ENCODE measurements at places on chromosomes 1 and 21.

GRCh38 chr1:236893626-236894545, 98.8 kb downstream of the MTR start:
- H3K4me1 ChIP-seq = no peaks in the 10 kb centered on the region
- H3K27me3 ChIP-seq = no peaks in the 10 kb centered on the region
- H3K4me3 ChIP-seq = no peak overlapping the region

GRCh38 chr1:209767706-209768105, 11.9 kb downstream of the TRAF3IP3 start:
- H3K4me1 ChIP-seq = peaks cover 26% of the 10 kb centered on the region
- no peaks in the 10 kb centered on the region for H3K27me3 ChIP-seq
- peaks cover 30% of the 10 kb centered on the region for H3K36me3 ChIP-seq
- H3K4me3 ChIP-seq = no peak overlapping the region
- DNase-seq = no peak
- no peak overlapping the region for H3K27ac ChIP-seq

DNA sequence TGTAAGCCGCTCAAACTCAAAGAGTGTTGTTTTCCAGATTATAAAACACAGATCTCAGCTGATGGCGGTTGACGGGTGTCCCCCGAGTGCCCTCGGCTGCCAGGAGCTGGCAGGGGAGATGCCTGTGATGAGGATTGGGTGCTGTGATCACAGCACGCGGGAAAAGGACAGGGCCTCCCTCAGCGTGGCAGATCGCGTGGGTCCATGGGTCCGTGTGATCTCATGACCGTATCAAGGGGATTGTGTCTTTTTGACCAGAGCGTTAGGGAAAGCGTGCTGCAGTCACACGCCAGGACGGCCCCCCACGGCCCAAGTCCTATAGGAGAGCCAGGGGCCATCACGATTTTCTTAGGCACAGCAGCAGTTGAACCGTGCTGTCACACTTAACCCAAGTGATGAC, 51.9 kb downstream of the PDE9A start:
- no peak for DNase-seq
- H3K4me3 ChIP-seq = no peak overlapping the region
- H3K27ac ChIP-seq = no peak overlapping the region
- H3K4me1 ChIP-seq = no peaks in the 10 kb centered on the region

GRCh38 chr1:145961425-145962156, 2.8 kb downstream of the ANKRD34A start:
- peaks cover 57% of the 10 kb centered on the region for H3K4me1 ChIP-seq
- H3K27ac ChIP-seq = peak overlapping the region; percentile 70
- no peaks in the 10 kb centered on the region for H3K36me3 ChIP-seq
- H3K27me3 ChIP-seq = no peaks in the 10 kb centered on the region

DNA sequence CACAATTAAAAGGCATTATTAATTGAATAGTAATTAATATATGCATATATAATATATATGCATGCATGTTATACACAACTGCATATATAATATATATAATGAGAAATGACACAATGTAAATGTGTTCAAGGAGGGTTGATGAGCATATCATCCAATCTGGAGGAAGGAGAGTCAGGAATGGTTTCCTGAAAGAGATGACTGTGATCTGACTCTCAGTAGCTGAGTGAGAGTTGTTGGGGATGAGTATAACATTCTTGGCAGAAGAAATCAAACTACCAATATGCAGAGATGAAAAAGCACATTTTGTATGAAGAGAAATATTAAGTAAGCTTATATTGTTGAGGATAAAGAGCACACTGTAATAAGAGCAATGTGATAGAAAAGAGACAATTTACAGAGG, 37.3 kb downstream of the F13B start:
- H3K27ac ChIP-seq = no peak overlapping the region
- H3K4me1 ChIP-seq = no peaks in the 10 kb centered on the region
- H3K27me3 ChIP-seq = no peaks in the 10 kb centered on the region
- H3K36me3 ChIP-seq = no peaks in the 10 kb centered on the region

GRCh38 chr1:90505806-90506205, 211.3 kb downstream of the BARHL2 start:
- H3K4me3 ChIP-seq = no peak overlapping the region
- no peaks in the 10 kb centered on the region for H3K4me1 ChIP-seq
- H3K27ac ChIP-seq = no peak overlapping the region
- DNase-seq = no peak

GRCh38 chr1:161994175-161994668, 29.4 kb downstream of the OLFML2B start:
- H3K27me3 ChIP-seq = peaks cover 14% of the 10 kb centered on the region
- no peak for DNase-seq
- no peaks in the 10 kb centered on the region for H3K36me3 ChIP-seq

- H3K27ac ChIP-seq = no peak overlapping the region
- H3K36me3 ChIP-seq = no peaks in the 10 kb centered on the region
- H3K4me1 ChIP-seq = no peaks in the 10 kb centered on the region
- peaks cover 20% of the 10 kb centered on the region for H3K27me3 ChIP-seq
- no peak overlapping the region for H3K4me3 ChIP-seq
- no peak for DNase-seq
These were observed 145.2 kb downstream of the FOXD2 start for GRCh38 chr1:47582891-47583608.

DNA sequence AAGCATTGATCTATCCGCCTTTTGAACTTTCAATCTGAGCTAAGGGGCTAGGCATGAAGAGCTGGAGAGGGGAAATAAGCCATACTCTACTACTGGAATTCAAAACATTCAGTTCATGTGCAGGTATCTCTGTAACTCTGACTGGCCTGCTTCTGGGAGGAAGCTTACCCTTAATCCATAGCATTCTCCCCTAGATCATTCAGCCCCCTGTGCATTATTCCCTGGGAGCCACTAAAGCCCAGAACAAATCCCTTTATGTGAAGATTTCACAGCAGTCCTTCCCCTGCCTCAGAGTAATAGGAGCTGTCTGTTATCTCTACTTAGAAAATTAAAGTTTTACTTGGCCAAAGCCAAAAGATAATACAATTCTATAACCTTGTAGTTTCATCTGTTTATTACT, 300.7 kb downstream of the SEC16B start:
- H3K4me1 ChIP-seq = no peaks in the 10 kb centered on the region
- peaks cover 2% of the 10 kb centered on the region for H3K27me3 ChIP-seq
- no peaks in the 10 kb centered on the region for H3K36me3 ChIP-seq
- no peak overlapping the region for H3K27ac ChIP-seq

GRCh38 chr1:219427989-219428388, 184.9 kb downstream of the ZC3H11B start:
- H3K27ac ChIP-seq = no peak overlapping the region
- H3K4me1 ChIP-seq = no peaks in the 10 kb centered on the region
- no peaks in the 10 kb centered on the region for H3K27me3 ChIP-seq
- no peaks in the 10 kb centered on the region for H3K36me3 ChIP-seq

GRCh38 chr1:212762839-212763238, 28.7 kb downstream of the NSL1 start:
- H3K27me3 ChIP-seq = no peaks in the 10 kb centered on the region
- no peak overlapping the region for H3K4me3 ChIP-seq
- peaks cover 36% of the 10 kb centered on the region for H3K36me3 ChIP-seq
- H3K4me1 ChIP-seq = peaks cover 12% of the 10 kb centered on the region

DNA sequence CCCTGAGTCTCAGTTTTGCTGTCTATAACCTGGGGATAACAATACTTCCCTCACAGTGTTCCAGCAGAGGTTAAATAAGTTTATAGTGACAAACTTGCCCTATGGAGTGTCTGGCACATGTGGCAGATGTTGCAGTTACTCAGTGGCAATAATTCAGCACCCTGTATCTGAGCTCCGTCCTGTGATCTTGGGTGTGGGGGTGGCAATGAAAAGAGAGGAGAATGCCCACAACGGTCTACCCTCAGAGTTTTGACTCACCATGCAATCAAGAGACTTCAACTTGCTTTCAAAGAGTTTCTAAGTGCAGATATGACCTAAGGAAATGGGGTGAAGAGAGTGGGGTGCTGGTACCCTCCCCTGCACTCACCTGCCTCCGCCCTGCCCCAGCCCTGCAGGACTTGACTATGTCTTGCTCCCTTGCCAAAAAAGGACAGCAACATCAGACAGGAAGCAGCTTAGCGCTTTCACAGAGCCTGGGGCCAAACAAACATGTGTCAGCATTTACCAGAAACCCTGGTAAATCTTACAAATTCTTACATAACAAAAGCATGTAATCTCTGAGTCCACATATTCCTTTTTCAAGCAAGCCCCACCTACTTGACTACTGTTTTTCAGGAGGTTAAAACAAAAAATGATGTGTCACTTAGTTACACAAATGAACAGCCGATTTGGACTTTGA, 185.1 kb upstream of the CAMK1G start:
- no peak overlapping the region for H3K27ac ChIP-seq
- no peaks in the 10 kb centered on the region for H3K4me1 ChIP-seq
- no peak for DNase-seq
- H3K27me3 ChIP-seq = peaks cover 8% of the 10 kb centered on the region

- no peak overlapping the region for H3K27ac ChIP-seq
- H3K4me1 ChIP-seq = no peaks in the 10 kb centered on the region
- no peak overlapping the region for H3K4me3 ChIP-seq
- DNase-seq = no peak
- H3K27me3 ChIP-seq = no peaks in the 10 kb centered on the region
These were observed 25.9 kb downstream of the PARP1 start for GRCh38 chr1:226382030-226382429.

DNA sequence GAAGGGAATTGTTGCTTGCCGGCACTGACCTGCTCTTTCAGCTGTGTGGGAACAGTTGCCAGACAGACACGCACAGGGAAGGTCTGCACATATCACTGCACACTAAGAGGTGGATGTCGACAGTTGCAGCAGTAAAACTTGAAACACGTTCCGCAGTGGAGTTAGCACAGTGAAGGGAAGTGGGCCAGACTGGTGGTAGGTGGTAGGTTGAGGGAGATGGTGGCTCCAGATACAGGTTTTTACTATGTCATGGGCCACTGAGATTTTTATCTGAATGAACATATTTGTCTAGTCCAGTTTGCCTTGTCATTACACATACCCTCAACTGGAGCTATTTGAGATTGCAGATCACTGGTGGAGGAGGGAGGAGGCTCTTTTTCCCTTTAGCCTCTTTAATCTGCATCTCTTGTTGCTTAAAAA, 13.5 kb downstream of the MRPS6 start:
- DNase-seq = no peak
- H3K27ac ChIP-seq = no peak overlapping the region
- H3K4me1 ChIP-seq = peaks cover 29% of the 10 kb centered on the region
- peaks cover 2% of the 10 kb centered on the region for H3K36me3 ChIP-seq
- no peaks in the 10 kb centered on the region for H3K27me3 ChIP-seq

DNA sequence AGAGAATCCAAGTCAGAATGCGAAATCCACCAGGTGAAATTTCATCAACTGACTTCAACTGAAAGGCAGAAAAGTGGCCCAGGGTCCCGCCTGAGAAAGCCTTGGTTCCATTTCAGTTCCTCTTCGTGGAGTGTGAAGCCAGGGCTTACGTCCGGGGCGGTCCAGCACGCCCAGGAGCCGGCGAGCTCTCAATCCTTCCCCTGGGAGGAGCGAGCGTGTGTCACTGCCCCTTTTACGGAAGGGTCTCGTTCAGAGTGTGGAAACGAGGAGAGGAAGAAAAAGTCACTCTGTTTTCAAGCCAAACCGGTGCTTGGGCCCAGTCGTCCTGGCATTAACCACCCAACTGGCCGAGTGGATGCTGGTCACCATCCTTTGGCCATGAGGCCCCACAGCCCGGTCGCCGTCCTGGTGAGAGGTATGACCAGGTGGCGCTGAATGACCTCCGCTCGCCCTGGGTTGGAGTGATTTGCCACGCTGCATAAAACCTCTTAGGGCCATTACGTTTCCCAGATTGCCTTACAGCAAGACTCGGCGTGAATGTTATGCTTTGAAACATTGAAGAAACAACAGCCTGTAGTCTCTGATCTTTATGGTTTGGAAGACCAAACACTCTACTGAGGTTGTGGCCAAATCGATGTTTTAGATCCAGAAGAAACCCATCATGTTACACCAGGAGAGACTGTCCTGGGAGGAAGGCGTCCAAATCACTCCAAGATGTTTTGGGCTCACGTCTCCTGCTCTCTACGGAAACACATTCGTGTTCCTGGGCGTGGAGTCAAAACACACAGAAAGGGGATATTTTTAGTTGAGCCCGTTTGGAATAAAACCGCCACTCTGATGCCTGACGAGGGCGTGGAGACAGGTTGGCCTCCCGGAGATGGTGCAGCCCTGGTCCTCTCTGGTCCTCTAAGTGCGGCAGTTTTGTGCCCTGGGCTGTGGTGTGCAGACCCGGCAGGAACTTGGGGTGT, 93.6 kb upstream of the ACTRT2 start:
- no peak overlapping the region for H3K4me3 ChIP-seq
- H3K27me3 ChIP-seq = peaks cover 8% of the 10 kb centered on the region
- no peaks in the 10 kb centered on the region for H3K36me3 ChIP-seq
- peaks cover 3% of the 10 kb centered on the region for H3K4me1 ChIP-seq
- peak; percentile 20 for DNase-seq

GRCh38 chr1:7491818-7492173, 279.3 kb upstream of the VAMP3 start:
- H3K27ac ChIP-seq = no peak overlapping the region
- peaks cover 11% of the 10 kb centered on the region for H3K27me3 ChIP-seq
- no peak overlapping the region for H3K4me3 ChIP-seq
- no peaks in the 10 kb centered on the region for H3K4me1 ChIP-seq
- DNase-seq = no peak

GRCh38 chr1:110765640-110766335, 91.0 kb upstream of the KCNA3 start:
- H3K27ac ChIP-seq = no peak overlapping the region
- DNase-seq = peak; percentile 29
- H3K27me3 ChIP-seq = peaks cover 12% of the 10 kb centered on the region
- H3K4me1 ChIP-seq = peaks cover 6% of the 10 kb centered on the region
- no peaks in the 10 kb centered on the region for H3K36me3 ChIP-seq

- H3K4me1 ChIP-seq = no peaks in the 10 kb centered on the region
- peaks cover 19% of the 10 kb centered on the region for H3K27me3 ChIP-seq
- no peak for DNase-seq
These were observed 7.1 kb upstream of the RASAL2 start for GRCh38 chr1:178086766-178087165.

DNA sequence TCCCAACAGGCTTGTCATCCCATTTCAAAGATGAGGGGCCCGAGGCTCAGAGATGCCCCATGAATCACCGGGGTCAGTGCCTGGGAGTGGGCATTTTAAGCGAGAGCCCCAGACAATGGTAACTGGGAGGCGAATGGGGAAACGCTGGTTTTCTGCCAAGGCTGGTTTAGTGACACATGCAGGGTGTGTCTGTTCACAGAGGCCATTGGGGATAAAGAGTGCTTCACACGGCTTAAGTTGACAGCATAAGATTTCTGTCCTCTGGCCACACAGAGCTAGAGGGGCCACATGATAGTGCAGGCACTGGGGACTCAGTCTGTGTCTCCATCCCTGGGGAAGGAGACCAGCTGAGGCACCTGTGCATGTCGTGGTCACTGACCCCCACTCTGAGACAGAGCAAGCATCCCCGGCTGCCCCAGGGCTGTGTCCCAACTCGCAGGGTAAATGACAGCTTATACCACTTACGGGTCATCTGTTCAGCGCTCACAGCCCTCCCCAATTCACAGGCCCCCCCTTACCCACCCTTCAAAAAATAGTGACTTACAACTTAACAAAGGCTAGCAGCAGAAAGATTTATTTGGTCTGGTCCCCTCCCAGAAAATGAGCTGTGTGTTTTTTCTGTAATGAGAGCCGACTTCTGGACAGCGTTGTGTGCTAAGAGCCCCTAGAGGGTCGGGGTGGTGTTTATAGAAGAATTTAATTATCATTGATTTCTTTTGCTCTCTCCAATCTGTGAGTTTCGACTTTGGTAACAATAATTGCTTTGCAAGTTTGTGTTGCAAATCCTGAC, 34.9 kb upstream of the ARHGEF16 start:
- peaks cover 4% of the 10 kb centered on the region for H3K4me1 ChIP-seq
- no peaks in the 10 kb centered on the region for H3K36me3 ChIP-seq
- H3K4me3 ChIP-seq = no peak overlapping the region
- H3K27ac ChIP-seq = no peak overlapping the region
- peaks cover 10% of the 10 kb centered on the region for H3K27me3 ChIP-seq
- DNase-seq = no peak

- peaks cover 6% of the 10 kb centered on the region for H3K27me3 ChIP-seq
- no peak overlapping the region for H3K4me3 ChIP-seq
- H3K36me3 ChIP-seq = no peaks in the 10 kb centered on the region
- no peak overlapping the region for H3K27ac ChIP-seq
These were observed 1.4 kb downstream of the COL6A1 start for GRCh38 chr21:45982758-45983648.
